ENCODE measurements at places on chromosomes 1 and 21.

GRCh38 chr1:222794656-222795474 lies 20.0 kb upstream of the DISP1 start:
- no peak for DNase-seq

- no peak for DNase-seq
Measured at GRCh38 chr1:33284049-33284448, 27.8 kb downstream of the ZNF362 start.

DNA sequence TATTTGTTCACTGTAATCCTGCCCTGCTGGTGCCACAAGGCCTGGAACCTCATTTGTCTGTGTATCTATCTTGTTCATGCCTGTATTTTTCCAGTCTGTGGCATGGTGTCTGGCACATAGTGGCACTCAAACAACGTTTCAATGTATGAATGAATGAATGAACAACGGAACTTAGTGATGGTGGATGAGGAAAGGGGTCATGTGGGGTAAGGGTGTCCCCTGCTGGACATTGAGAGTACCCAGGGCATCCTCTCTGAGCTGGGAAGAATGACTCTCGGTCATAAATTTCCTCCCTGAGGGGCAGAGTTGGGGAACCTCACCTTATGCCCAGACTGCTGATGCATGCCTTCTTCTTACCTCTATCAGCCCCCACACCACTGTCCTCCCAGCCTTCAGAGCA lies 18.9 kb upstream of the ZNF683 start:
- no peak for DNase-seq

GRCh38 chr1:161439280-161440232 lies 65.7 kb upstream of the FCGR2A start:
- no peak for DNase-seq

DNA sequence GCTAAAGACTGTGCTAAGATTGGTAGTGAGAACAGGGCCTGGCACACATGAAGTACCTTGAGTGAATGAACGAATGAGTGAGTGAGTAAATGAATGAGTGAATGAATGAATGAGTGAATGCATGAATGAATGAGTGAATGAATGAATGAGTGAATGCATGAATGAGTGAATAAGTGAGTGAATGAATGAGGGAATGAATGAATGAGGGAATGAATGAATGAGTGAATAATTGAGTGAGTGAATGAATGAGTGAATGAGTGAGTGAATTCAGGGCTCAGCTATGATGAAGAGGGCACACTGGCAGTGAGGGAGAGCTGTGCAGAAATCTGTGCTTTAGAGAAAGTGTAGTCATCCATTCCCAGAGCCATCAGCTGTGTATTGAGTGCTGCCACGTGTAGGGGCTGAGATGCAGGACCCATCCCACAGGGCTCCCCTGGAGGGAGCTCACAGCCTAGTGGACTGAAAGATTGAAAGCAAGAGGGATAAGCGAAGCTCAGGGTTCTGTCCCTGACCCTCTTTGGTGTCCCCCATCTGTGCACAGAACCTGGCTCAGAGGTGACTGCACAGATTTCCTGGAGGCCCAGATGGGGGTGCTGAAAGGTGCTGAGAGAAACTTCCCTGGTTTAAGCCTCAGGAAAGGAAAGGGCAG lies 217.9 kb upstream of the VAMP3 start:
- no peak for DNase-seq

GRCh38 chr1:201531551-201532425 lies 7.1 kb upstream of the NAV1 start:
- DNase-seq, result no peak

DNA sequence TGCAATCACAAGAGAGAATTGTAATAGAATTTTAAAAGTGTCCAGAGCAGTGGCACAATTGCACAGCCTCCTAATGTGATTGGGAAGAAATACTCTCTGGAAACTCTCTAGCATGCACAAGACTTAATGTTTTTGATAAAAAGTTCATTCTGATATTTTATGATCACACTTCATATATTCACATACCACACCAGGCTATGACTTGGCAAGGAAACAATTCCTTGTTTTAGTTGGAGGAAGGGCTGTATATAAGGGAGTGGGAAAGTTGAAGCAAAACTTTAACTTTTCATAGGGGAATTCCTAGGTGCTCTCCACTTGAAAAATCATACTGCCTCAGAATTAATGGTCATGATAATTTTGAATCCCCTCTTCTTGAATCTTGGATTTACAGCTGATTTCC lies 61.5 kb upstream of the ASB17 start:
- no peak for DNase-seq

GRCh38 chr1:23473037-23473800 lies 10.8 kb downstream of the ASAP3 start:
- DNase-seq, result no peak

DNA sequence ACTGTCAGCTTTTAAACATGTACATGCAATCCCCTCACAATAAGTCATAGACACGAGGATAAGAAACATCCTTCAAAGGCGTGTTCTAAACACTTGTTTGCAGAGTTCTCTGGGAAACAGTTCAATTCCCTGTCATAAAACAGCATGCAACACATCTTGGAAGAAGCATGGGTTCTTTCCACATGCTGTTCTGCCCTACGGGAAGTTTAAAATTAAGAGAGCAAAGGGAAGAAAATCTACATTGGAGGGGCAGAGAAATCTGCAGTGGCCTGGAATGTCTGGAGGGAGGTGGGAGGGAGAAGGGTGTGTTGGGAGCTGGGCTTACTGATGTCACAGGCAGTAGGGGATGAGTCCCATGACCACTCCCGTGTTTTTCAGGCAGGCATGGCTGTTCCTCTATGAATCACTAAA lies 98.3 kb upstream of the SLC2A1 start:
- no peak for DNase-seq

GRCh38 chr1:10132852-10133251 lies 77.5 kb upstream of the KIF1B start:
- no peak for DNase-seq

DNA sequence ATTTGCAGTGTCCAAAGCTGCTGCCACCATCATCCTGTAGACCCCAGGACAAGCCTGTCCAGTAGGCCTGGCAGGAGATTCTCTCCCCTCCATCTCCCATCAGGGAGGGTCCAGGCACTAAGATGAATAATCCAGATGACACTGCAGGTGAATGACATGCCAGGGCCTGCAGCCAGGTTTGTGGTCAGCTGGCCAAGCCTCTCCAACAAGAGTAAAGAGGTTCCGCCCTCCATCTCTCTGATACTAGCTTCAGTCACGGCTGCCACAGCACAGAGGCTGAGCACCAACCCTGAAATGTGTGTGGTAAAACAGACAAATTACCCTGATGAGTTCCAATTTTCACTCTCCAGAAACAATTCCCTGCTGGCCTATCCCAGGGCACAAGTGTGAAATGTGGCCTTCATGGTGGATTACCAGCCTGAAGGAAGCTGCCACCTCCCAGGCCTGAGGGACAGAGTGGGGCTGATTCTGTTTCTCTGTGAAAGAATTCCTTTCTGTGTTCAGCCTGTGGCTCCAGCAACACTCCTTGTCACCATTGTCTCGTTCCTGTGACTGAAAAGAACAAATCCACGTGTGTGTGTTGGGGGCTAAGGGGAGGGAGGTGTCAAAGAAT lies 19.9 kb upstream of the LHX4 start:
- DNase-seq, result no peak

Measured in stimulated activated CD4-positive, alpha-beta T cell treated with anti-CD3 and anti-CD28 coated beads, Interleukin-2, amount 100 ng/mL, for 4 hours (primary cell).